ENCODE measurements at places on chromosomes 13 and 19.

GRCh38 chr19:884420-885211 lies 8.4 kb downstream of the MED16 start:
- DNase-seq = no peak

DNA sequence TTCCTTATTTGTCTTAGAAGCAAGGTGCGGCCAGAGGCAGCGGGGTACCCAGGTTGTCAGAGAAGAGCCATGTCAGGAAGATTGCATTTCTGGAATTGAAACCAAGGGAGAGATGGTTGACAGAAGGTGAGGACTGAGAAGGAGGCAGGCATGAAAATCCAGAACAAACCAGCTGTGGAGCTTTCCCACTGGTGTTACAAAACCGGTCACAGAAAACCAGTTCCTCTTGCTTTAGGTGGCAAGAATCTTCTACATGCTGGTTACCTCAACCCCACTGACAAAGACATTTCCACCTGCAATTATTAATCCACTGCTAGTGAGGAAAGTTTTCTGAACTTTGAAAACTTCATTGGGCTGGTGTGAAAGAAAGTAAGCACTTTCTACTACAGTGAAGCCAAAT lies 64.0 kb upstream of the MED4 start:
- no peak for DNase-seq

DNA sequence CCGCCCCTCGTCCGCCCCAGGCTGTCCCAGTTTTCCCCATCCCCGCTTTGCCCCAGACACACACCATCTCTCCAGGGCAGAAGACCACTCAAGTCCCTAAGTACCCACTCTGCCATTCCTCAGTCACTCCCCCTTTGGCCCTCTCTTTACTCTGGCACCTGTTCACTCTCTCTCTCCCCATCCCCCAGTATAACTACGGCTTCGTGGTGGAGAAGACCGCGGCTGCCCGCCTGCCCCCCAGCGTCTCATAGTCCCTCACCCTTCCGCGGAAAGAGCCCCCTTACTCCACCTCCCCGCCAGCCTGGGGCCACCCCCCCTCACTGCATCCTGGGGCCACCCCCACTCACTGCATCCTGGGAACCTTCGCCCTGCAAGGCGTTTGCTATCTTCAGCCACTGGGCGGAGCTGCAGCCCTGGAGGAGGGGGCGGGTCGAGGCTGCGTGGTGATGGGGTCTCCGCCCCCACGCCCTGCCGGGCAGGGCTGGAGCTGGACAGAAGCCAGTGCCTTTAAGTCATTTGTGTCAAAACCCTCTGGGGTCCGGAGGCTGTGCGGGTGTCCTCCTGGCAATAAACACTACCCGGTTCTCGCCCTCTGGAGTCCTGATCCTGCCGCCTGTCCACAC lies 5.0 kb downstream of the MVB12A start:
- peak; percentile 25 for DNase-seq

DNA sequence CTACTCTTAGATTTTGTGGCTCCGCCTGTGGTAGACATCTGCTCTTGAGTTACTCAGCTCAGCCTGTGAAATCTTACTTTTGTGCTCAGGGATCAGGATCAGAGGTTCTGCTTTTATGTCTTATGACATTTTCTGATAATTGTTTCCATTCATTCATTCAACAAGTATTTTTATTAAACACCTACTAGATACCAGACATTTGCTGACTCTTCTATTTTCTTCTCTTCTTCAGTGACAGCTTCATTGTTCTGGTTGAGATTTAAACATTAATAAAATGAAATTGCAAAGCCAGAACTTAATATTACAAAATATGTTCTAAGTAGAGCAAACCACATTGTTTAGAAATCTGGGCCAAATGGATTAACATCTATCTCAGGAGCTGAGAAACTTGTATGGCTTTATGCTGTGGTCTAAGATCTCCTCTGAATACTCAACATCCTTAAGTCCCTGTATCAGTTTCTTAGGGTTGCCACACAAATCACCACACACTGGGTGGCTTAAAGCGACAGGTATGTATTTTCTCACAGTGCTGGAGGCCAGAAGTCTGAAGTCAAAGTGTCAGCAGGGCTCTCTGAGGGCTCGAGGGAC lies 15.8 kb upstream of the MICU2 start:
- no peak for DNase-seq

GRCh38 chr19:3986260-3987041 lies 1.2 kb upstream of the EEF2 start:
- DNase-seq = peak; percentile 74

- DNase-seq = no peak
Observed at GRCh38 chr19:9498183-9498902, at the start of gene ZNF560. Gene ZNF560, minus strand, starts transcription at chr19:9498616. Its CDS starts 23,303 bp downstream, at chr19:9475313.

GRCh38 chr13:37094840-37095239 lies 10.6 kb downstream of the CSNK1A1L start:
- DNase-seq = no peak

DNA sequence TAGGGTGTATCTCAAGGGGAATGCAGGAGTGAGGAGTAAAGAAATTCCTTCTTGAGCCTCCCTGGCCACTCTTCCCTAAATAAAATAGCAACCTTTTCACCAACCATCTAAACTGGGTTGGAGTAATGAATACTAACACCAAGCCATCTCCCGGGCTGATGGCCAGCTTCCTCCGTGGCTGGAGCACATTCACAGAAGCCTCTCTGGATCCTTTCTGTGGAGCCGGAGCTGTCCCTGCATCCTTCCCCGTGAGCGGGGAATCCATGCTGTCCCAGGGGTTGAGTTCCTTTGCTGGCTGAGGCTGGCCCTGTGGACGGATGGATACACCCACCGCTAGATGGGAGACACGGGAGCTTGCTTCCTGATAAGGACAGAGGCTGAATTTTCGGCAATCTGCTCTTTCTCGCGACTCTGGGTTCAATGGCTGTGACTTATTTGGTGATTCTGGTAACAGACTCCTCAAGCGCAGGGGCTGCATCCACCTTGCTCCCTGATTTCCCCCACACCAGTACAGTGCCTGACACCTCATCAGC lies 370.3 kb downstream of the ZNF536 start:
- DNase-seq = no peak

GRCh38 chr19:56312787-56313657 lies 1.6 kb downstream of the ZSCAN5A start:
- no peak for DNase-seq

GRCh38 chr19:38551450-38551813 lies 66.3 kb downstream of the MAP4K1 start:
- no peak for DNase-seq

DNA sequence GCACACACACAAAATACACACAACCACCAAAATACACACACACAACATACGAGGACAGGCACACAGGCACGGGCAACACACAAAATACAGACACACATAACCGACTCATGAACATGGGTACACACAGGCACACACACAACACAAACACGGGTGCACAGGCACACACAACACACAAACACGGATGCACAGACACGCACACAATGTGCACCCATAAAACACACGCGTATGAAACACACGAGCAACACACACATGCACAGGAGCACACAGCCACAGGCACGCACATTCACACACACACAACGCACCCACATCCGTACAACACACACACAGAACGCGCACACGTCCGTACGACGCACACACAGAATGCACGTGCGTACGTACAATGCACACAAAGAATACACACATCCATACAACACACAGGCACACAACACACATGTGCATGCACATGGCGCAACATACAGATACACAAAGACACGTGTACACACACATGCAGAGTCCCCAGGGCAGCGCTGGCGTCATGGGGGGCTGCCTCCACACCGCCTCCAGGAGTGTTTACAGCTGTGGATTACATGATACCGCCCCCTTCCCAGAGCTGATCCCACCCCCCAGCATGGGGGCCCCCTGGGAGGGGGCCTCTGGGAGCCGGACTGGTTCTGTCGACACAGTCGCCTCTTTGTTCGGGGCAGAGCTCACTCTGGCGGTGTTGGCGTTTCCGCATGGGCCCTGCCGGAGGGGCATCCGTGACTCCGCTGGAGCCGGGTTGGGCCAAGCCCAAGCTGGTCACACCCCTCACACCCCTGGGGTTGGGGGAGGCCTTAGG lies 2.9 kb downstream of the SBNO2 start:
- peak; percentile 33 for DNase-seq

- no peak for DNase-seq
Observed at GRCh38 chr19:31110336-31110735, 238.9 kb downstream of the TSHZ3 start.

- DNase-seq = no peak
Observed at GRCh38 chr13:90872491-90873025, 474.9 kb upstream of the MIR17HG start.

DNA sequence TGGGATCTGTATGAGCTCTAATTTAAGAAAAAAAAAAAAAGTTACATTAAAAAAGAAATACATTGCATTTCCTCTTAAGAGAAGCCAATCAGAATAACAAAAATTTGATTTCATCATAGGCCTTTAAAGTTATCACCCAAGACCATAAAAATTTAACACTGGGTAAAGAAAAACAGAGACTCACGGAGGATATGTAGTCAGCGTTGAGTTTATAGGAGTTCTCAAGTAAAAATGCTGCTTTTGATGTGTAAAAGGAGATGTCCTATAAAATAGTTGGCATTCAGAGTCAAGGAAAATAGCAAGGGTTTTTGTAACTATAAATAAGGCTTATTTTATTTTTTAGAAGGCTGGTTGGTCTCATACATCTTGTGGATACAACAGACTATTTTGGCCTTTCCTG lies 191.1 kb downstream of the EFNB2 start:
- no peak for DNase-seq

DNA sequence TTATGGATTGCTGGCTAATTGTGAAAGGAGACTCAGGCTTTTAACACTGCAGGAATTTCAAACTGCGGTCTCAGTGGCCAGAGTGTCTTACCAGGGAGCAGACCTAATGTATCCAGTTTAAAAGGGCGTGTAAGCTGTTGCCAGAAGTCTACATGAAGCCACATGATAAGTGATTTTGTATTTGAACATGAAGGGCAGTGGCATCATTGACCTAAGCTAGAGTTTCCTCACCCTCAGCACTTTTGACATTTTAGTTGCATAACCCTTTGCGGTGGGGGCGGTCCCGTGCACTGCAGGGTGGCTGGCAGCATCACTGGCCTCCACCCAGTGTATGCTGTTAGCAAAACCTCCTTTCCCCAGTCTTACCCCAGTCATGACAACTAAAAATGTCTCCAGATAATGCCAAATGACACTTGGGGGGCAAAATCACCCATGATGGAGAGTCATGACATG lies 23.7 kb upstream of the GPR18 start:
- no peak for DNase-seq

DNA sequence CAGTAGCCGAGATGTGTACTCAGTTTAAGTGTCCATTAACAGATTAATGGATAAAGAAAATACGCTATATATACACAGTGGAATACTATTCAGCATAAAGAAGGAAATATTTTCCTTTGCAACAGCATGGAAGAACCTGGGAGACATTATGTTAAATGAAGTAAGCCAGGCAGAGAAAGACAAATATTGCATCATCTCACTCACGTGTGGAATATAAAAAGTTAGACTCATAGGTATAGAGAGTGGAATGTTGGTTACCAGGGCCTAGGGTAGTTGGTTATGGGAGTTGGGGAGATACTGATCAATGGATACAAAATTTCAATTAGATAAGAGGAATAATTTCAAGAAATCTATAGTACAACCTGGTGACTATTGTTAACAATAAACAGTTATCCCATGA lies 210.1 kb downstream of the MAB21L1 start:
- DNase-seq = no peak

DNA sequence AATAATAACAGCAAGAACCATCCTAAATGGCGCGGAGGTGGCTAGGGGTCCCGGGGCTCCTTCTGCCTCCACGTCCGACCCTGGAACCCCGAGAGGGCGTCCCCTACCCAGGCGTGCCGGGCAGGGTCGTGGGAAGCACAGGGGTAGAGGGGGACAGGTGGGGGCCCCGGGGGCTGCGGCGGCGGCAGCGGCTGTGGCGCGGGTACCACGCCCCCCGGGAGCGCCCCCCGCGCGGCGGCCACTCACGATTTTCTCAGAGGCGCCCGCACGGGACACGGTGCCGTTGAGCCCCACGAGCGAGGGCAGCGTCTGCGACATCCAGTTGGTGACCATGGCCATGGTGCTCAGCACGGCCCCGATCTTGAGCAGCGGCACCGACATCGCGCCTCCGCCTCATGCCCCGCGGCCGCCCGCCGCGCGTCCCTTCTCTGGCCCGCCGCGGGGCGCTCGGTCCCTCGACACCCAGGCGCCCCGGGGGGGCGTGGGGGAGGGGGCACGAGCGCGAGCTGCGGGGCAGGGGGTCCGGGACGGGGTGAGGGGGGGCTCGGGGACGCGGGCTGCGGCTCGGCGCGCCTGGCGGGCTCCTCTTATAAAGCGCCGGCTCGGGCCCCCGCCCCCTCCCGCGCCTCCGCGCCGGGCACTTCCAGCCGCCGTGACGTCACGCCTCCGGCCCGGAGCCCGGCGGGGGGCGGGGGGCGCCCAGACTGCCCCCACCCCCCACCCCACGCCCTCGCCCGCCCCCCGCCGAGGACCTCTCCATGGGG lies 22.9 kb downstream of the OLFM2 start:
- no peak for DNase-seq

DNA sequence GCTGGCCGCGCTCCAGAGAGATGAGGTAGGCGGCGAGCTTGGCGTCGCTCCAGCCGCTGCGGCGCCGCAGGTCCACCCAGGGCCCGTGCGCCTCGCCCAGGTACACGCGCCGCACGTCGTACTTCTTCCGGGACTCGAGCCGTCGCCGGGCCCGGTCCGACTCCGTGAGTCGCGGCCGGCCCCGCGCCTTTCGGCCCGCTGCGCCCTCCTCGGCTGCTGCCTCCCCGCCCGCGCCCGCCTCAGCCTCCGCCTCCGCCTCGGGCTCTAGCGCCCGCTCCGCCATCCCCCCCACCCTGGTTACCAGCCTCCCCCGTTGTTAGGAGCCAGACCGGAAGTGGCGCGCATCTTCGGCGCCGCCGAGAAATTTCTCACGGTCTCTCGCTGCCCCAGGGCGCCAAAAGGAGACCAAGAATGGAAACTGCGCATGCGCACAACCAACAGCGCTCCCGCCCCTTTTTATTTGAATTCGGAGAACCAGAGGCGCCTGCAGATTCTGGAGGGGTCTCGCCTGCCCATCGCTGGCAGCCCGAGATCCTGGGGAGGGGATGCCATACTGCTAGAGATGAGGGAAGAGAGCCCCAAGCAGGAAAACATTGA lies at the start of gene ZNF653:
ZNF653 (minus strand) TSS at position 336 of the 597 bp plus-strand sequence; CDS start at position 283, 53 bp downstream.
- DNase-seq = peak; percentile 99

DNA sequence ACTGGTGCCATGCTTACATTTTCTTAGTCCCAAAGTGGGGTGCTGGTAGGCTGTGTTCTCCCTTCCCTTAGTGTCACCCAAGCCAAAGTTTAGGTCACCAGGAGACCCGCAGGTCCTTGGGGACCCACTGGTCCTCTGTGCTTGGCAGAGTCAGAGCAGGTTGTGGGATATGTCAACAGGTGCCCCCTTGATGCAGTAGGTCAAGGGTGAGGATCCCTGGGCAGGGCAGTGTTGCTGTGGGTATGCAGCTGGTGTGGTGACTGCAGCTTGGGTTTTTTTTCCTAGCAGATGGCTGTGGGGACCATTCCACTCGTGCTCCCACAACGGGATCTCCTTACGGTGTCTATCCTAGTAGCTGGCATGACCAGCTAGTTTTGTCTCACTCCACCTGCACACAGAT lies 23.7 kb downstream of the NHLRC3 start:
- DNase-seq = no peak
